ENCODE measurements at places on chromosomes 4 and X.
A peak's percentile ranks its signal among the peaks of the same experiment; 100 is the strongest.

GRCh38 chr4:7564242-7564641, 129.5 kb upstream of the PSAPL1 start:
- DNase-seq = no peak

GRCh38 chrX:31223817-31224216, 152.0 kb upstream of the FTHL17 start:
- no peak for DNase-seq

DNA sequence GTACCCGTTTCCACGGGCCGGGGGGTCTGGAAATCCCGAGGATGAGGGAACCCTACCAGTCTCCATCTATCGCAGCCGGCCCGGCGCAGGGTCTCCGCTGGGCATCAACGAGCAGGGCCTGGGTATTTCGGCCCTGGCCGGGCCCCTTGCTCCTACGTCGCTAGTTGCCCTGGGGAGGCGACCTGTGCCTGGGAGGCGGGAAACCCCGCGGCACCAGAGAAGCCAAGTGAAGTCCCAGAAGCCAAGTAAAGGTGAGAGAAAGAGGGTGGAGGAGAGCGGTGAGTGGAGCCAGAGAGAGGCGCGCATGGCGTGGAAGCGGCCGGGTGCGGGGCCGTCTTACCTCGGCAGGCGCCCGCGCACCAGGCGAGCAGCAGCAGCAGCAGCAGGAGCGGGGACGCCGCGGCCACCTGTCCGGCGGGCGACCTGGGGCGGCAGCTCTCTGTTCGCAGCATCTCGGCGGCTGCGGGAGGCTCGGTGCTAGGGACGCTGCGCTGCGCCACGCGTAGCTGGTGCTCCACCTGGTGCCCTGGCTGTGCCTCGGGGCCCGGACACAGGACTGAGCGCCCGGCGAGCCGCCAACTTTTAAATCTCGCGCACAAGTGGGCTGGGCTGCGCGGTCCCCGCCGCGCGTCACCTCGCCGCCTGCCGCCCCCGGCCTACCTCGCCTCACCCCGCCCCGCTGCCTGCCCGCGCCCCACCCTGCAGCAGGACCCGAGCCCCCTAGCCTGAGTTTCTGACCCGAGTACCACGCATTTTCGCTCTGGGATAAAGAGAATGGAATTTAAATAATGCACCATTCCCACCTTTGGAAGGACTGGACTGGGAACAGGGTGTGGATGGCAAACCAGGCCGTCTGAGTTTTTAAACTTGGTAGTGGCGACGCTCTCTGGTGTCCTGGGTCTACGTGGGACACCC, at the start of gene NMU:
TSS of gene NMU (minus strand) at position 558 of the 915 bp plus-strand sequence. CDS start at position 452, 106 bp downstream.
- DNase-seq = no peak

DNA sequence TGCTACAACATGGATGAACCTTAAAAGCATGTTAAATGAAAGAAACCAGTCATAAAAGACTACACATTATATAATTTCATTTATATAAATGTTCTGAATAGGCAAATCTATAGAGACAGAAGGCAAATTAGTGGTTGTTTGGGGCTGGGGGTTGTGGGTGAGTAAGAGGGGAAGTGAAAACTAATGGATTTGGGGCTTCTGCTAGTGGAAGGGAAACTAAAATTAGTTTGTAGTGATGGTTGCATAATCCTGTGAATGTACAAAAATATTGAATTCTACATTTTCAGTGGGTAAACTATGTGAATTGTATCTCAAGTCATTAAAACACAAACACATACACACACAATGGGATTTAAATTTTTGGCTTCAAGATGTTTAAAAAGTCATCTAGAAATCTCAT, 25.4 kb upstream of the LIMCH1 start:
- DNase-seq = no peak

- DNase-seq = no peak
Observed at GRCh38 chrX:154791939-154792338, 13.3 kb downstream of the MPP1 start.

GRCh38 chr4:165873298-165874071, 448 bp downstream of the TLL1 start:
- DNase-seq = no peak

DNA sequence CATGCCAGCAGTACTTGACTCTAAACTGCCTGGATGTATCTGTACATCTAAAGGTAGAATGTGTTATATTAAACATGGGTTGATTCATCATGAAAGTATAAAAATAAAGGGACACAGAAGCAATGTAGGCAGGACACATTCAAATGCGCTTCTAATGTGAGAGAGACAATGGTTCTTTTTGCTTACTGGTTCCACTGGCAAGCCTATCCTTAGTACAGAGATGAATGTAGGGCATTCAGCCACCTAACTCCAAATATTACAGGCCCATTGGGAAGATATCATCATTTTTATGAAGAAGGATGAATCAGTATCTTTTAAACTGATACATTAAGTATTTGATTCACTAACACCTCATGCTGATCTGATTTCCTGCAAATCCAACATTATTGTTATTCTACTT, 18.0 kb downstream of the CDKL2 start:
- no peak for DNase-seq

GRCh38 chr4:24887881-24888430, 24.9 kb downstream of the CCDC149 start:
- DNase-seq = no peak

DNA sequence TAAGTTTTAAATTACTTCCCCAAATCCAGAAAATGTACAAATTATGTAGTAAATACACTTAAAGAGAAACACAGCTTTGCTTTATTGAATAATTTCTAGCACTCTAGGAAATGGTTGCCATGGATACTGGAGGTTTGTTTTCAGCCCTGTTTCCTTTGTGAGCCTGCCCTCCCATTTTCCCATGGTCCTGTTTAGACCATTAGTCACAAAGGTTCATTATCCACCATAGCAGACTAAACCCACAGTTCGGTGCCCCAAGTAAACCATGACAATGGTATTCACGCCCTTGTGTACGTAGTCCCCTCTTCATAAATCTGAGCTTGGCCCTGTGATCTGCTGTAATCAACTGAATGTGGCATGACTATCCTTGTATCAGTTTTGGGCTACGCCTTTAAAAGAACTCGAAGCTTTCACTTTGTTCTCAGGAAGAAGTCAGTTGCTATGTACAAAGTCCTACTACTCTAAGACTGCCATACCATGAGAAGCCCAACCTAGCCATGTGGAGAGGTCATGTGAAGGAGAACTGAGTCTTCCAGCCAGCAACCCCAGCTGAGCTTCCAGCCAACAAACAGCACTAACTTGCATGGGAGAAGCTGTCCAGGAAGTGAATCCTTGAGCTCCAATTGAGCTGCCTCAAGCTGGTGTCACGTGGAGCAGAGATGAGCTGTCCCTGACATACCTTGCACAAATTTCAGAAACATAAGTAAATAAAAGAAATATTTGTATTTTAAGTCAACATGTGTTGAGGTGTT, 300.4 kb downstream of the LDB2 start:
- no peak for DNase-seq

- peak; percentile 71 for DNase-seq
Observed at GRCh38 chr4:87057835-87058355, 123.1 kb downstream of the AFF1 start.

- no peak for DNase-seq
Observed at GRCh38 chr4:18923496-18924161, 902.1 kb upstream of the LCORL start.

DNA sequence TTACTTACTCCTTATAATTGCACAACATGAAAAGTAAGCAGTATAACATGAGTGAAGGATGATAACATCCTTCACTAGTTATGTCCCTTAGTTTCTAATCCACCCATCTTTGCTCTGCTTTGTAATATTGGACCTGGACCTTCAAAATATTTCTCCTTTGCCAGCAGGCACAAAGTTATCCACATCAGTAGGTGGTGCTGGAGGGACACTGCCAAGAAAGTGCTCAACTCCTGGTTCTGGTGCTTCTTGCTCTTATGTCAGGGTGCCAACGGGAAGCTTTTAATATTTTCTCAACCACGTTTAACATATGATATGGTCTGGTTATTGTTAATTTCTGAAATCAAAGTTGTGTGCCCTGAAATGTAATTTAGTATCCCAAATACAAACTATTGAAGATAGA, 49.1 kb downstream of the TMEM165 start:
- no peak for DNase-seq

Measured in hematopoietic multipotent progenitor cell treated with erythropoietin and hydrocortisone succinate and interleukin-3 and kit ligand, for 15 days (in vitro differentiated cells).